ENCODE measurements at places on chromosomes 6 and 20.

DNA sequence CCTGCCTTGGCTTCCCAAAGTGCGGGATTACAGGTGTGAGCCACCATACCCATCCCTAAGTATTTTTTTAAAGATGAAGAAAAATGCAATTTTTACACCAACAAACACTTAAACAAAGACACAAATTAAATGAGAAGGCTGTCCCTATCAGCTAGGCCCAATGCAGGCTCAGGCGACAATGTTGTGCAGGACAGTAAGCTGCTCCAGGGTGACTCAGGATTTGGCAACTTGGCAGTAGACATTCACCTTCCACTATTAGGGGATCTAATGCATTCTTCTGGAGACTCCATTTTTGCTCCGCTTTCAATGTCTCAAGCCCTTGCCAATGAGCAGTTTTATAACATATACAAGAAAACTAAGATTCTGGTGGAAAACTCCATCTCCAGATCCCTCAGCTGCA lies 19.7 kb downstream of the NDRG3 start:
- no peak for DNase-seq

GRCh38 chr6:131199568-131200272 lies 64.5 kb downstream of the AKAP7 start:
- peak; percentile 62 for DNase-seq

GRCh38 chr6:158686311-158686710 lies 36.5 kb downstream of the SYTL3 start:
- DNase-seq: no peak

DNA sequence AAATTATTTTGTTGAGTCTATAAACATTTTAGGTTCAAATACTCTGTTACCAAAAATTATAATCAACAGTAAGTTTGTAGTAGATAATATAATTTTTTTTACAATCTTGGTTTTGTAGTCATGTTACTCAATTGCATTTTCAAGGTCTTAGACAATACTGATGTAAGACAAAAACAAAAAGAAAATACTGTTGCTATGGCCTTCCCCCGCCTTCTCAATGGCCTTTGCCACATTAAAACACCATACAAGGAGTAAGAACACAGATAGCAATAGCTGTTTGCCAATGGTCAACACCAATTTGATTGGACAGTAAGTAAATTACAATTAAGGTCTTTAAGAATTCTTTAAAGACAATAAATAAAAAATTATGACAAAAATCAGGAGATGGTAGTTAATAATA lies 450.2 kb downstream of the CDC5L start:
- no peak for DNase-seq

- DNase-seq: no peak
Measured at GRCh38 chr20:21714297-21715192, 9.1 kb downstream of the PAX1 start.

- DNase-seq: no peak
Measured at GRCh38 chr6:36241728-36242127, 28.1 kb upstream of the PNPLA1 start.

DNA sequence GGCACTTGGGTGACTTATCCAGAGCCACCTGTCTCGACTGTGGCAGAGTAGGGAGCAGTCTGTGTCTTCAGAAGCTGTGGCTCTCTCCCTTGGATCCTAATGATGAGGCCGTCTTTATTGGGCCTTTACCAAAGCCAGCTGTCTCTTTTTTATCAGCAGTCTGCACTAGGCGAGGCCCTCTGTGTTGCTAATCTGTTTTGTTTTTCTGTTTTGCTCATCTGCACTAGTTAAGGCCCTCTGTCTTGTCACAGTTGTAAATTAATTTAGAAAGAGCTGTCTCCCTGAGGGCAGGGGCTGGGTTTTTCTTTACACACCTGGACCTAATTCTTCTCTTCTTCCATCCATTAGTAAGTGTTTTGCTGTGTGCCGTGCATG lies 45.0 kb downstream of the CDS2 start:
- DNase-seq: no peak

DNA sequence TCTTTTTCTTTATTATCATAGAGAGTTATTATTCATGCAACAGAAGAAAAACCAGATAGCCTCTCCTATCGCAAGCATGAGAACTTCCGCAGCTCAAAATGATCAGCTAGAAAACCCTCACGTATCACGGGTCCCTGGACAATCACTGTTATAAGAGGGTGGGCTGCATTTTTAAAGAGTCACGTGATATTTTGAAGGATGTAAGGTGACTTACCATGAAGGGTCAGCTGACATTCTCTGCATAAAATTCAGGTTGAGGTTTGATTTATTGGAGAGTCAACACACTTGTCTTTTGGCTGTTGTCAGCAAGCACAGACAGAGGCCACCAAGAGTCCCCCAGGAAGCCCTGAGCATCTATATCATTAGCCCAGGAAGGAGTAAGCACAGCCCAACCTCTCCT lies 39.5 kb downstream of the ID4 start:
- DNase-seq: no peak

GRCh38 chr6:35490821-35491557 lies 5.9 kb downstream of the TEAD3 start:
- no peak for DNase-seq

DNA sequence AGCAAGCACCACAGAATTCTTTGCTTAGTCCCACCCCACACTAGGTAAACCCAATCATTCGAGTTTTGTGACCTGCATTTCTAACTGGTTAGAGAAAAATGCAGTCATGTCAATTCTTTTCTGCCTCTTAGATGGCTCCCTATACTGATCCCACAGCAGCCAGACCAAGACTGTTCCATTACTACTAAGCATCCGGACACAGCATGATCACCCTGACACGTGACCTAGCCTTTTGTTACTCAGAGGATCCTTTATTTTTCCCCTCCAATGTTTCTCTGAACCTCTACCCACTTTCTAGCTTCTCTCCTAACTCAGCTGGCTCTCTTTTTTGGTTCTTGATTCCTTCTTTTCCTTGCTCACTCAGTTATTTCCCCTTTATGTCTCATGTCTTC lies 87.9 kb downstream of the PDE10A start:
- DNase-seq: no peak

- DNase-seq: no peak
Measured at GRCh38 chr6:21204951-21205350, 388.6 kb upstream of the SOX4 start.

All from HuH-7 (cell line).